SHP77 (cell line): ENCODE measurements at places on chromosomes 3 and 15.

DNA sequence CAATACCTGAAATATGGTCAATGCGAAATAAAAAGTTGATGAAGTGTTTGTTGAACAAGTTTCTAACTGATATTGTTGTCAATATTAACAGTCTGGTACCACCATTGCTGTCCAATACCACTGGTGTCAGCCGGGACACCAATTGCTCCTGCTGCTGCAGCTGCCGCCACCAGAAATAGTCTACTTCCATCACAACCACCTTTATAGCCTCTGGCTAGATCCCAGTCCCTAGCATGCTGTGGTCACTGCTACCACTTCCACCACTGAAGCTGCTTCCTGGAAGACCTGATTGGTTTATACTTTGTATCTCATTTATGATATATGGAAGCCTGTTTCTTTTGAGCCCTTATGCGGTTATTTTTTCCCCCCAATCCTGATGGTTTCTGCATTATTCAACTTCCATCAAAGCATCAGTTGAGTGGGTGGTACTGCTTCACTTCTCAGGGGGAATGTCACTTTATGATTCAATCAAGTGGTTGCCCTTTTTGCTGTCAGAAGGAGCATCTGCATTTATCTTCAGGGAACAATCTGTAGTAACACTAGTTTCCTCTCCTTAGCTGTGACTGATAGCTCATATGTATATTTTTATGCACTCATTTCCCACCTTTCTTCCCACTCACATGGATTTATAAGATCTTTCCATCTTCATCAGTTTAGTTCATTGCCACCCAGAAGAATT is 11.7 kb downstream of the LNP1 start:
- DNase-seq, result peak; percentile 74

DNA sequence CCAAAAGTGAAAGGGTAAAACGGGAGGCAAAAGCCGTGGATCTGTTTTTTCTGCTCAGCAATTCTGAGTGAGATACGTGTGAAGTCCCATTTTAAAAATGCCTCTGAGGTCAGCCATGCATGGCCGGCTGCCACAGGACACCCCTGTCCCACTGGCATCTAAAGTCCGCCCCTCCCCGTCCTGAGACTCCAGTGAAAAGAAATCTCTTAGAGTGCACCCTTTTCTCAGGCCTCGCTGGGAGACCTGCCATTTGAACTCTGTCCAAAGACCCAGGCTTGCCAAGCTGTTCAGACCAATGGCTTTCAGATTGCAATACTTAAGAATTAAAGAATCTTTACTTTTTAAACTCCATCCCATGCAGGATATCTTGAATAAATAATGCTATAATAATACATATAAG is 61.0 kb upstream of the SLC24A5 start:
- no peak for DNase-seq

DNA sequence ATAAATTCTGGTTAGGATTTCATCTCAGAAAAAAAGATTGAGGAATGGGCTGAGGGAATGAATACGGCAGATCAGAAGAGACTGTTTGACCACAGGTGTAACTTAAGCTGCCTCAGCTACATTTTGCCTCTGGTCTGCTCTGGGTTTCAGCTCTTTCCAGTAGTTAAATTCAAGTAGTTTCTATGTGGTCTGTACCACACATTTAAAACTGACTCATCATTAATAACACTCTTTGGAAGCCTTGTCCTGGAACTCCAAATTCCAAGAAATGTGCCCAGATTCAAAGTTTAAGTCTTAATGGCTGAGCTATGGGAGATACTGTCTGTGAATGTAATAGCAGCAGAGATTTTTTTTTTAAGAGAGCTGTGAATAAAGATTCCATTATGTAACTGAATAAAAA is 133.1 kb upstream of the IGSF10 start:
- no peak for DNase-seq

- peak; percentile 70 for DNase-seq
These were observed 59.4 kb downstream of the SLC6A6 start for GRCh38 chr3:14461748-14462324.

GRCh38 chr3:160921020-160921635 is 165.1 kb downstream of the PPM1L start:
- DNase-seq, result peak; percentile 52

DNA sequence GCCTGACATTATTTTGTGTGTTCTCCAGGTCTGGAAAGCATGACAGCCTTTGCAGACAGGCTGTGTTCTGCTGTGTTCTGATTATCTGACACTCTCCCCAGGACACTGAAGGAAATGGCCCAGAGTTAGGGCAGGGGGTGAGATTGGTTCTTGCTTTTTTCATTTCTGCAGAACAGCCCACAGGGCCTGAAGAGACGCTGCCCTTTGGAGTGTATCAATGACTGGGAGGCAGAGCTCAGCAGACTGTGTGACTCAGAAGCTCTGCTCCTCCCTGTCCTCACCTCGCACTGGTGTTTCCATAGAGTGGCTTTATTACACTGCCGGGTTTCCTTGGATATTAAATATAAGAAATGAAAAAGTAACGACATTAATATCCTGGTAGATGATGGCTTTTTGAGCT is 523.6 kb downstream of the NTRK3 start:
- DNase-seq, result no peak

DNA sequence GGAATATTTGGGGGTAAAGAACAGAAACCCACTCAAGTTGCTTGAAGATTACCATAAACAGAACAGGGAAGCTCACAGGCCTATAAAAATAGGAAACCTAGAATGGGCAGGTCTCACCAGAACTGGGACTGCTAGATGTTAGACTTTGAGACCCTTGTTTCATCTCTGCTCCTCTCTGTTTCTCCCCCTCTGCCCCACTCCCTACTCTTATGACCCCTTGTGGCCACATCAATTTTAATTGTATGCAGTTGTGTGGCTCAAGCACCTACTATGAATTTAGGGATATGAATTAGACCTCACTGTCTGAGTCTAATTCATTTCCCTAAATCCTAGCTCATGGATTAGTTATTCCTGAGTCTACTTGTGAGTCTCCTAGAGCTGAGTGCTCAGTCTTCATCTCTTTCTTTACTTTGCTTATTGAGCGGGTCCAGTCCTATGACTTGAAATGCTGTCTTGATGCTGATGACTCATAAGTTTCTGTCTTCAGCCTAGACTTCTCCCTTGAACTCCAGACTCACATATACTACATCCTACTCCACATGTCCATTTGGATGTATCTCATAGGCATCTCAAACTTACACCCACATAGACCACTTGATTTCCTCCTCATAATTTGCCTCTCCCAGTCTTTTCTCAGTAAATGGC is 78.7 kb downstream of the ITPR1 start:
- DNase-seq, result no peak

DNA sequence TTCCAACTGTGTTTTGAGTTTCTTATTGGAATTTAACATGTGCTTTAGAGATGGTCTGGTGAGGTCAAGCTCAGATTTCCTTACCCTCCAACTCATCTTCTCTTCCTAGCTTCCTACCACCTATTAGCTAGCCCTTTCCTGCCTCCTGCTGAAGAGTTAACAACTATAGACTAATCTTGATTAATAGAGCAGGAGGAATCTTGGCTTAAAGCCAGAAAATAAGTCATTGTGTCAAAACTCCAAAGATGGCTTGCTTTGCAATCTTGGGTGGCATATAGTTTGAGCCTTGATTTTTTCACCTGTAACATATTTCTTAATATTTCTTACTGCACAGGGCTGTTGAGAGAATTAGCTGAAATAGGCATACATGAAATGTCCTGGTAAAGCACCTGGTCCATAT is 27.3 kb downstream of the BCL2L10 start:
- no peak for DNase-seq

GRCh38 chr15:70636540-70637165 is 126.7 kb downstream of the UACA start:
- no peak for DNase-seq

GRCh38 chr15:87215100-87215499 is 1041.4 kb downstream of the NTRK3 start:
- no peak for DNase-seq

GRCh38 chr15:78000927-78001249 is 76.6 kb downstream of the TBC1D2B start:
- DNase-seq, result no peak

GRCh38 chr3:176505878-176506621 is 691.2 kb downstream of the TBL1XR1 start:
- no peak for DNase-seq

- DNase-seq, result no peak
These were observed 89.3 kb downstream of the RASA2 start for GRCh38 chr3:141575879-141576743.

DNA sequence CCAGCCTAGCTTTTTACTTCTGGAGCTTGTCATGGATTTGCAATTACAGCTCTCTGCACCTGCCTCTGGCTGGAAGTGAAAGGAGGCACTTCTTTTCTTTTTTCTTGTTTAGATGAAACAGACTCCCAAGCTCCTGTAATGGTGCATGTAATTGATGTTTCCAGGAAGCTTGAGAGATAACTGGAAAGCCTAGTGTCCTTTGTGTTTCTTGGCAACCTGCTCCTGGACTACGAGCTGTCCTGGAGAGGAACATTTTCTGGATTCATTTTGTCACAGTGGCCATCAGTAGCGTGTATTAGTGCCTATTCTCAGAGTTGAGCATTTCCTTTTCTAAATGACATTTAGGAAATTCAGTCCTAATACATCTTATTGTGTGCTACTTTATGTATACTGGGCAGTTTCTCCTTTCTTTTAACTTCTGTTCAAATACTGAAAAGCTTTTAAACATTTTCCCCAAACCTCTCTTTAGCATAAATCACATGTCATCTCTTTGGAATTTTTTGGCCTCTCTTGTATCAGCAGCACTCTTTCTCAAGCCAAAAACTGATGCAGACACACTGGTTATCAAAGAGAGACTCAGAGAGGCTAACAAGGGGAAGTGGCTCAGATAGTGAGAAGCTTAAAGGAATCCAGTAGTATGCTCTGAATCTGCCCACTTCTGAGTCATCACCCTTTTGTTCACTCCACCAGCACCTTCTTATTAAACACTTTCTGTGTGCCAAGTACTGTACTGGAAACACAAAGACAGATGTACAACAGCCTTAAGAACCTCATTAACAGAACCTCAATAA is 62.6 kb upstream of the SLC2A2 start:
- no peak for DNase-seq
